NCI-H187 (cell line): ENCODE measurements at places on chromosomes 7 and 10.

- no peak for DNase-seq
Measured at GRCh38 chr10:51706225-51706624, 6.8 kb upstream of the CSTF2T start.

DNA sequence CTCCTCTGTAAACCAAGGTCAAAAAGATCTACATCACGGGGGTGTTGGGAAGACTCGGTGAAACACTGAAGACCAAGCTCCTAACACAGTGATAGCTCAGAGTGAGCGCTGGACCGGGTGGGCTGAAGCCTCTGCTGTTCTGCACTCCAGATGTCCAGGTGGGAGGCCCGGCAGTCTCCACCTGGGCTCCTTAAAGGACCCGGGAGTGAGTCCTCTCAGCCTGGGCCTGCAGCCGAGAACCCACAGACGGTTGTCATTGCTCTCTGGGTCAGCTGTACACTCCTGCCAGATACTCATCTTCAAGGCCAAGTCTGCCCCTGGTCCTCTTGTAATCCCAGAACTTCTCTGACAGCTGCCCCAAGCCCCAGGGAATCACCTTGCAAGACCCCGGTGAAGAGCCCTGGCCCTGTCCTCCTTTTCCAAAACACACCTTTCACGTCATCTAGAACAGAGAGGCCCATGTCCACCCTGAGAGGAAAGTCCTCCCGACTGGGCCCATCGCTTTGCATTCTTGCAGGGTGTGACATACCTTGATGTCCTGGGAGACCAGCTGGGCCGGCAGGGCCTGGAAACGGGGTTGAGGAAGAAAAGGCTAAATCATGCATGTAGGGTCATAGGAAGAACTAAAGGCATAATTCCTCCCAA lies 43.7 kb downstream of the COL17A1 start:
- DNase-seq: no peak

- no peak for DNase-seq
Measured at GRCh38 chr10:96446966-96447596, 66.6 kb downstream of the TLL2 start.

- DNase-seq: no peak
Measured at GRCh38 chr7:40761762-40762560, 627.2 kb downstream of the SUGCT start.

DNA sequence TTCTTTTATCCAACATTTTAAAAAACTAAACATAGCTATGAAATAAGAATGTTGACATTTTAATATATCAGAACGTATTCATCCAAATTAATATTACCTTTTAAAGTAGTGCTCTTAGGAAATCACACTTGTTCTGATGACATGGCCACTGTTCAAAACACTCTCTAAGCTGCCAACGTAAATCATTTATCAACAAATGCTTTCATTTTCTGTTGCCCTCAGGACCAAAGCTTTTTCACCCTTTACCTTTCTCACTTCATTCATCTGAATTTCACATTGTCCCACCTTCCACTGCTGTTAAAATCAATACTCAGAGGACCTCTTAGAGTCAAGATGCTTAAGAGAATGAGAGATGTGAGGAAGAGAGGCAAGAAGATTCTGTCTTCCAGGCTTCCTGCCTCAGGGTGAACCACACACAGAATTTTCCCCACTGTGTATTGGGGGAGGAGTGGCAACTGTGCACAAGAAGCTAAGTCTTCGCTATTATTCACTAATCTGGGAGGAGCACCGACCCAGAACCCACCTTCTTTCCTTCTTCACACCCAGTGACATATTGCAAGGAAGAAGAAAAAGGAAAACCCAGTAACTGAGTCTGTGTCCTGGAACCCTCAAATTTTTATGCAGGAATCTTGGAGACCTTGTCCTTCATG lies 21.0 kb downstream of the HIBADH start:
- DNase-seq: no peak

DNA sequence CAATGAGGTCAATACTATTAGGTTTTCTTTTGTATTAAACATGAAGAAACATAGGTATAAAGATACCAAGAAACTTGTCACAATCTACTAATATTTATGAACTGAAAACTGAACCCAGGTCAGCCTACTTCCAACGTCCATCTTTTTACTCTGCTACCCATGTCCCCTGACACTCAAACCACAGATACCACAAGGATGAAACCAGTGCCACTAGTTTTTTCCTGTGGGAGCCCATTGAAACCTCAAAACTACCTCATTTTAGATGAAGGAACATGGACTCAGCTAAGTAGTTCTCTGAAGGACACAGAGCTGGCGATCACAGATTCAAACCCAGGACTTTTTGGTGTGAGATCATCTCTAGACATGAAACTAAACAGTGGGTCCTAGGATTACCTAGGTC lies 6.8 kb downstream of the TET1 start:
- DNase-seq: no peak

GRCh38 chr10:94383530-94383929 lies 18.8 kb upstream of the TBC1D12 start:
- no peak for DNase-seq

GRCh38 chr7:26681819-26682418 lies 182.5 kb downstream of the SKAP2 start:
- DNase-seq: no peak

GRCh38 chr7:6701860-6702259 lies 4.9 kb downstream of the ZNF12 start:
- no peak for DNase-seq

DNA sequence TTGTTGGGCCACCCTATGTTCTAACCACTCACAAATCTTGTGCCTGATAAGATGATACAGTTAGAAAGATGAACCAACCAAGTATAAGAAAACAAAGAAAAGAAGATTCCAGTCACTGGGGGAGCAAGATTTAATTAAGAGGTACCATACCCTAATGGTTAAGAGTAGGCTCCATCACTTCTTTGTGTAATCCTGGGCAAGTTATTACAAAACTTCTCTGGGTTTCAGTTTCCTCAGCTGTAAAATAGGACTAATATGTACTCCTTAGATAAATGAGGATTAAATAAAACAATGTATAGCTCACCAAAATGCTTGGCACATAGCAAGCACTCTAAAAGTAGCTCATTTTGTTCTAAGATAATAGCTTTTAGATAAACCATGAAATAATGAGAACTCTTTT lies 58.5 kb downstream of the ATAD1 start:
- DNase-seq: no peak

GRCh38 chr10:25869067-25869591 lies 64.9 kb upstream of the MYO3A start:
- no peak for DNase-seq

GRCh38 chr7:46448478-46448877 lies 527.4 kb upstream of the IGFBP3 start:
- DNase-seq: no peak

DNA sequence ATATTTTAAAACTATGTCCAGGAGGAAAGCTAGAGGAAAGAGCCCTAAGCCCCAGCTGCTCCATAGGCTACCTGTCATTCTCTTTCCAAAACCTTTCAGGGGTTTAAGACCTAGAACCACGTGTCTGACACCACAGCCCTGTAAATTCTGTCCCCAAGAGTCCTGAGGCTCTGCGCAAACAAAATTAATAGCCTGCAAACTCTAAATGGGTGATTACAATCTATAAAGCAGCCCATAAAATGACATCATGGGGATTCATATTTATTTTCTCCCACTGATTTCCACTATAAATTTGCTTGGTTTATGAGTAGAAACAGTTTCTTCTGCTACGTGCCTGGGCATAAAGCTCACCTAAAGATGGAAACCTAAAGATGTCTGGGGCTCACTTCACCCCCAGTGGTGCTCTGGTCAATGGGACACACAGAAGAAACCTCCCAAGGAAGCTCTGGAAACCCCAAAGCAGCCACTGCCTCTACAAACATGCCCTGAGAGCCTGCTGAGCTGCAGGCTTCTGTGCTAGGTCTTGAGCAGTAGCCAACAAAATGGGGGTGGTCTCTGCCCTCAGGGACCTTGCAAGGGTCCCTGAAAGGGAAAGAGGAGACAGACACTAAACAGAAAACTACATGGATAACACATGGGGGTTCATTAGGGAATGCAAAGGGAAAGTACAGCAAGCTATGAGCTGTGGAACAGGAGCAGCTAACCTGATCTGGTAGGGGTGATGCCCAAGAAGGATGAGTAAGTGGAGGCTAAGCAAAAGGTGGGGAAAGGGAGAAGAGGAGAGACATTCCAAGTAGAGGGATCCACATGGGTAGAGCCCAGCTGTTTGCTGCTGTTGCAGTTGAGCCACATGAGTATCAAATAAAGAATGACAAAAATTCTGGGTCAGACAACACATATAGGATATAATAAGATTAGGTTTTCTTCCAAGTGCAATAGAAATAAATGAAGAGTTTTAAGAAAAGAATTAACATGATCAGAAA lies 331.7 kb downstream of the KCNMA1 start:
- DNase-seq: no peak

- DNase-seq: no peak
Measured at GRCh38 chr7:87110778-87111177, 41.5 kb upstream of the DMTF1 start.

GRCh38 chr7:107180378-107180777 lies 11.6 kb downstream of the HBP1 start:
- no peak for DNase-seq

GRCh38 chr7:50534690-50535290 lies 30.4 kb downstream of the DDC start:
- no peak for DNase-seq

- DNase-seq: no peak
Measured at GRCh38 chr10:53536322-53536721, 763.7 kb upstream of the MBL2 start.

DNA sequence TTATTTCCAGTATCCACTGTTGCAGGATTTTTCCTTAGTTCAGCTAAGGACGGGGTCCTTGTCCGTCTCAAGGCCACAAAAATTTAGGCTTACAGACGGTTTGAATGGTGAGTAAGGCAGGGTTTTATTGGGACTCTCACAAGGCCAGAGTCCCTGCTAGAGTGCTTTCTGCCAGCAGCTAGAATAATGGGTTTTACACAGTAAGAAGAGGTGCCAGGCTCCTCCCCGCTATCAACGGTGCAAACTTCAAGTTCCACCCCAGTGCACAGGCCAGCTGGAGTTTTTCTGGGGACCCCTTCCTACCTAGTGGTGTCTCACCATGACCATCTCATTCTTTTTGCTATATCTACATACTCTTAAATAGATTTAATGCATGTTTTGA lies 198.5 kb upstream of the KCTD7 start:
- DNase-seq: no peak

DNA sequence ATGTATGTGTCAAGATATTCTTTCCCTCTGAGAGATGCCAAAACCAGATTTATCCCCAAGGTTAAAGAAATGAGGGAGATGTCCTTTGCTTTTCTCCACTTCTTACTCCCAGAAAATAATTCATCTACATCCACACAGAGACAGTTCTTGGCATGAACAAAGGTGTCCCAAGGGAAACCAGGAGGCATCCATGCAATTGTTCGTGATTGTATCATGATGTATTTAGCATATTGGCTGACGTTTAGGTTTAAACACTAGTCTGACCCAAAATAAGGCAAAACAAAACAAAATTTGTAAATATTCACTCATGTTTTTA lies 223.9 kb downstream of the C7orf25 start:
- no peak for DNase-seq
